Progenitor cell of endocrine pancreas (in vitro differentiated cells): ENCODE measurements at places on chromosomes 16 and 17. TPM values are rescaled to one million over a fixed set of nuclear protein-coding genes. Genes with fewer than 3 reads are reported as not detected.
A peak's percentile ranks its signal among the peaks of the same experiment; 100 is the strongest.

CACNA1H gene
- total RNA-seq, result 42.3 and 42.8 TPM in 2 replicates

- no peak overlapping the region for H3K4me3 ChIP-seq
- peaks cover 16% of the 10 kb centered on the region for H3K4me1 ChIP-seq
- DNase-seq, result no peak
- H3K27me3 ChIP-seq, result peaks cover 14% of the 10 kb centered on the region
These were observed 257.9 kb downstream of the SOX9 start for GRCh38 chr17:72378414-72379390.

ABCC11 gene
- 0.91 and 1.5 TPM in 2 replicates for total RNA-seq

DNA sequence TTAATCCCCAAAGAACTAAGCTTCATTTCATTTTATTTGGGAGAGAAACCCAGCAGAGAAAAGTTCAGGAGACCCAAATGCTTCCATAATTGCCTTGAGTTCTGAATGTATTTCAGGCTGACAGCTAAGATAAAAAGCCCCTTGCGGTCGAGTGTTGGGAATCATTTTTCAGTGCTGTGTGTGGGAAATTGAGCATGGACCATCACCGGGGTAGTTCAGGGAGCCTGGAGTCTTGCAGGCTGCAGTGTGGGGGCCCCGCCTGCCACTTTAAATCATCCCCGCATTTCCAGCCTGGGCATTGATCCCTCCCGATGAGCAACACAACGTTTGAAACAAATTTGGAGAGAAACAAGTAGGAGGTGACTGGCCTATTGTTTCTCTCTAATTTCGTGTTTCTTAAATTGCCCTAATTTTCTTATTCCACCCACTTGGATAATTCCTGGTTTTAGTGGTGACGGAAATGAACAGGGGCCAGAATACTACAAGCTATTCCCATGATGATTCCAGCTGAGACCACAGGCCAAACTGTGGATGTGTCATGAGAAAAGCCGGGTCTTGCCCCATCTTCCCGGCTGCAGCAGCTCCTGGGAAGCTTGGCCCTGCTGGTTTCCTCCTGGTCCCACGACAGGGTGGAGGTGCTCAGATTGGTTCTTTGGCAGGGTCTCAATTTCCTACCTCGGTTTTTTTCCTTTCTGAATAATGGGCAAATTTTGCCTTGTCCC lies 75.1 kb downstream of the FOXL1 start:
- H3K27ac ChIP-seq, result no peak overlapping the region
- DNase-seq, result no peak
- H3K4me1 ChIP-seq, result peaks cover 2% of the 10 kb centered on the region
- no peak overlapping the region for H3K4me3 ChIP-seq
- no peaks in the 10 kb centered on the region for H3K36me3 ChIP-seq
- H3K27me3 ChIP-seq, result peaks cover 20% of the 10 kb centered on the region

EVPL gene
- total RNA-seq, result 0.05 TPM in 1 of 2 replicates, not detected in the other

GRCh38 chr16:77437859-77438258 lies 3.0 kb upstream of the ADAMTS18 start:
- H3K27ac ChIP-seq, result no peak overlapping the region
- no peak for DNase-seq
- H3K27me3 ChIP-seq, result peaks cover 52% of the 10 kb centered on the region
- no peak overlapping the region for H3K4me3 ChIP-seq
- H3K4me1 ChIP-seq, result peaks cover 27% of the 10 kb centered on the region
- no peaks in the 10 kb centered on the region for H3K36me3 ChIP-seq

- DNase-seq, result no peak
- H3K27ac ChIP-seq, result no peak overlapping the region
- peaks cover 9% of the 10 kb centered on the region for H3K4me1 ChIP-seq
- H3K4me3 ChIP-seq, result no peak overlapping the region
- peaks cover 13% of the 10 kb centered on the region for H3K27me3 ChIP-seq
These were observed 5.4 kb upstream of the STAT5B start for GRCh38 chr17:42281571-42282096.

TMEM88 gene
- total RNA-seq, result 11.3 and 15.8 TPM in 2 replicates

DNA sequence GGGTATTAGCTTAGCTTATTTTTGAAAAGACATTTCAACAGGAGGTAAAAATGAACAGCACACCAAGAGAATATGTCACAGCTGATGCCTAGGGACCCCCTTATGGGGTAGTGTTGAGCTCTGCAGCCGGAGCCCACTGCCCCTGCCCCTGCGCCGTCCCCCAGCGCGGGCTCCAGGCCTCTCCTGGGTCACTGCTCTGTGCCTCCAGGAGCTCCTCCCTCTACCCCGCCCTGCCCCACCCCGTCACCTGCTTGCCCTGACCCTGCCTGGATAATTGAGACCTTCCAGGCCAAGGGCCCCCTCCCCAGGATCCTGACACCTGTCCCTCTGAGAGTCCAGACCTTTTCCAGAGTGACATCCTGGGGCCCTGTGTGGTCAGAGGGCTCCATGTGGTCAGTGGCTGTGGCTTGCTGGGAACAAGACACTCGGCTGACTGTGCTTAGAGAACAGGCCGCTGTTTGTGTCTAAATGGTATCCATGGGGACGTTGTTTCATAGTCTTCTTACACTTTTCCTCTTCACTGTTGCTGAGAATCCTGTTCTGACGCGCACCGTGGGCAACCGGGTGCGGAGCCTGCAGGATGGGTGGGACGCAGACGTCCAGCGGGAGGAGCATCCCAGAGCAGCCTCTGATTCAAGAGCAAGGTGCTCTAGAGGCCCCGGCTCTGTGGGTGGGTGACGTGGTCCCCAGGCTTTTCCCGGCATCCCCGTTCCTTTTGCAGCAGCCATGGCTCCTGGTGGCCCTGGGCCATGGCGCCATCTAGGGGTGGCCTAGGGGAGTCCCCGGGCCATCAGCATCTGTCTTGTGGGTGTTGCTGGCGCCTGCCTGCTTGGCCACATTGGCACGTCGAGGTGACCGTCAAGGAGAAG lies 20.0 kb upstream of the WFIKKN1 start:
- peaks cover 4% of the 10 kb centered on the region for H3K4me1 ChIP-seq
- no peak overlapping the region for H3K4me3 ChIP-seq
- H3K36me3 ChIP-seq, result peaks cover 14% of the 10 kb centered on the region
- peak overlapping the region; percentile 89 for H3K27ac ChIP-seq
- no peaks in the 10 kb centered on the region for H3K27me3 ChIP-seq

GRCh38 chr17:31726980-31727427 lies 132.0 kb downstream of the COPRS start:
- H3K36me3 ChIP-seq, result no peaks in the 10 kb centered on the region
- H3K27me3 ChIP-seq, result peaks cover 7% of the 10 kb centered on the region
- no peaks in the 10 kb centered on the region for H3K4me1 ChIP-seq
- no peak overlapping the region for H3K4me3 ChIP-seq
- DNase-seq, result no peak
- no peak overlapping the region for H3K27ac ChIP-seq

GRCh38 chr17:66713533-66714042 lies 121.3 kb upstream of the CACNG5 start:
- H3K4me3 ChIP-seq, result no peak overlapping the region
- no peak for DNase-seq
- no peaks in the 10 kb centered on the region for H3K27me3 ChIP-seq
- peaks cover 32% of the 10 kb centered on the region for H3K4me1 ChIP-seq
- no peaks in the 10 kb centered on the region for H3K36me3 ChIP-seq

CCDC200 gene
- total RNA-seq, result not detected in 2 replicates

DNA sequence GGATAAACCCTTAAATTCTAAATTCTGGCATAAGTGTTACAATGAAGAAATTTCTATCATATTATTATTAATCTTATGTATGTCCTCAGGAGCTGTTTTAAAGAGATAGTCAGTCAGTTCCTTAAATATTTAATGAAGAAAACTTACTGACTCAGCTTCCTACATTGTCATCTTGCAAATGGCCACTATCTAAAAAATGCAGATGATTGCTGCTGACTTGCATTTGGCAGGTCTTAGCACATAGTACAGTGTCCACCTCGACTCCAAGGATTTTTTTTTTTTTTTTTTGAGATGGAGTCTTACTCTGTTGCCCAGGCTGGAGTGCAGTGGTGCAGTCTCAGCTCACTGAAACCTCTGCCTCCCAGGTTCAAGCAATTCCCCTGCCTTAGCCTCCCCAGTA lies 55.1 kb upstream of the CORO6 start:
- DNase-seq, result no peak
- no peaks in the 10 kb centered on the region for H3K27me3 ChIP-seq
- H3K4me1 ChIP-seq, result no peaks in the 10 kb centered on the region
- H3K36me3 ChIP-seq, result no peaks in the 10 kb centered on the region
- no peak overlapping the region for H3K27ac ChIP-seq

DNA sequence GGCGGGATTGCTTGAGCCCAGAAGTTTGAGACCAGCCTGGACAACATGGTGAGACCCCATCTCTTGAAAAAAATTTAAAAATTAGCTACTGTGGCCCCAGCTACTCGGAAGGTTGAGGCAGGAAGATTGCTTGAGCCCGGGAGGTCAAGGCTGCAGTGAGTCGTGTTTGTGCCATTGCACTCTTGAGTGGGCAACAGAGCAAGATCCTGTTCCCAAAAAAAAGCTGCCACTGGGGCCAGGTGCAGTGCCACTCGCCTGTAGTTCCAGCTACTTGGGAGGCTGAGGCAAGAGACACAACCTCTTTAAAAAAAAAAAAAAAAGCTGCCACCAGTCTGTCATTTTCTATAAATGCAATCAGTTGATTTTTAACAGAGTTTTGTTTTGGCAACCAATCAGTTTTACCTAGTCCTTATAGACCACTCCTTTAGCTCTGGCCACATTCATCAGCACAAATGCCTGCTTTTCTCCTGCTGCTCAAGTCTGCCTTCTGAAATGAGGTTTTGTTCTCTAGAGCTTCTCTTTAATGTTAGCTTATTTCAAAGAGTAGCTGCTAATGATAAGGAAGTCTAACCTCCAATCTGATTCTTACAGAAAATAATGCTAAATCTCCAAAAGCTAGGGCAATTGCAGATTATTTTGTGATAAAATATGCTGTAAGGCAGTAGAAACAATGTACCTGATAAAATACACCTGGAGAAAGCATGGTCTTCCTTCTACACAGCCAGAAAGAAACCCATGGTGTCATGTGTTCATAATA lies 64.8 kb downstream of the TUBD1 start:
- H3K4me1 ChIP-seq, result peaks cover 46% of the 10 kb centered on the region
- no peak for DNase-seq
- H3K4me3 ChIP-seq, result peak overlapping the region; percentile 25
- H3K27me3 ChIP-seq, result no peaks in the 10 kb centered on the region

NXN gene
- 53.1 and 56.0 TPM in 2 replicates for total RNA-seq

GRCh38 chr16:87380881-87381280 lies 2.7 kb downstream of the FBXO31 start:
- peaks cover 10% of the 10 kb centered on the region for H3K4me1 ChIP-seq
- H3K36me3 ChIP-seq, result peaks cover 18% of the 10 kb centered on the region
- H3K27me3 ChIP-seq, result no peaks in the 10 kb centered on the region
- no peak for DNase-seq
- peak overlapping the region; percentile 53 for H3K4me3 ChIP-seq

- no peak for DNase-seq
- H3K4me1 ChIP-seq, result no peaks in the 10 kb centered on the region
- peaks cover 96% of the 10 kb centered on the region for H3K27me3 ChIP-seq
- no peak overlapping the region for H3K27ac ChIP-seq
- H3K36me3 ChIP-seq, result no peaks in the 10 kb centered on the region
These were observed 19.3 kb upstream of the FOXF1 start for GRCh38 chr16:86490859-86491639.

DNA sequence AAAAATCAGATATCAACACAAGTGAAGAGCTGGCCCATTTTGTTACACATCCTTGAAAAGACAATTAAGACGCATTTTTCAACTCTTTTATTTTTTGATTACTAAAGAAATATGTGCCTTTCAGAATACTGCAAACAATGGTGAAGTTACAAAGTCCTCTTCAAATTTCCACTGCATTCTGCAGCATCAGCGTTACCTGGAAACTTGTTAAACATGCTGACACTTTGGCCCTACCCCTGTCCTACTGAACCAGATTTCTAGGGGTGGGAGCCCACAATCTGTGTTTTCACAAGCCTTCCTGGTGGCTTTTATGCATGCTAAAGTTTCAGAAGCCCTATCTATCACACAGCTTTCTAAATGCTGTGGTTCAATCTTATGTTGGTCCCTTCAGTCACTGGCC lies 4.5 kb upstream of the CCL14 start:
- no peaks in the 10 kb centered on the region for H3K27me3 ChIP-seq
- no peak overlapping the region for H3K4me3 ChIP-seq
- peak overlapping the region; percentile 84 for H3K27ac ChIP-seq
- peaks cover 7% of the 10 kb centered on the region for H3K4me1 ChIP-seq
- no peak for DNase-seq
- no peaks in the 10 kb centered on the region for H3K36me3 ChIP-seq

DNA sequence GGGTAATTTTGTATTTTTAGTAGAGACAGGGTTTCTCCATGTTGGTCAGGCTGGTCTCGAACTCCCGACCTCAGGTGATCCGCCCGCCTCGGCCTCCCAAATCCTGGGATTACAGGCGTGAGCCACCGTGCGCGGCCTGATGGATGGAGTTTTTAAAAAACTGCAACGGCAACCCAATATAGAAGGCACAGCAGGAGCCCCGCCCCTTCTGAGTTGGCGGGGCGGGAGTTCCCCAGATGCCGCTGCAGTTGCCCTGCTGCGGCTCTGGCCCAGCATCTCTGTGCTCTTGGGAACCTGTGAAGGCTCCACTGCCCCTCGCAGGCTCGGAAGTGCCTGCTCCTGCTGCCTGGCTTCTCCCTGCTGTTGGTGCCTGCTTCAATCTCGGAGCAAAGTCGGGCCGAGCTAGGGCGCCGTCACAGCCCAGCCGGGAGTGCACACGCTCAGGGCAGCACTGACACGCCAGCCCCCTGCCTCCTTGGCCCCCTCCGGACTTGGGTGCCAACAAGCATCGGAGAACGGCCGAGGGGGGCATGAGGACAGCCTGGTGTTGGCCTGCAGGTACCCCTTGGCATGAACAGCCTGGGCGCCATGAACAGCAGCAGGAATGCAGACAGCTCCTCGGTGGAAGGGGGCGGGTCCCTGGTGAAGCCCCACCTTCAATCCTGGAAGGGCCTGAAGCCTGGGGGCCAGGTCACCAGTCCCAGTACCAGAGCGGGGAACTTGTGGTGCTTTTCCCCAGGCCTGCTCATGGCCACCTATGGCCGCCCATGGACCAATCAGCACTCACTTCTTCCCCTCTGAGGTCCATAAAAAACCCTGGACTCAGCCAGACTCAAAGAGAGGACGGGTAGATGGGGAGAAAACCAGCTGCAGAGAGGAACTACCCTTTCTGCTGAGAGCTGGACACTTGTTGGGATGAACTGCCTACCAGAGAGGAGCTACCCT lies 2.3 kb upstream of the NT5M start:
- H3K4me1 ChIP-seq, result peaks cover 2% of the 10 kb centered on the region
- no peaks in the 10 kb centered on the region for H3K36me3 ChIP-seq
